Stimulated activated CD4-positive, alpha-beta T cell treated with anti-CD3 and anti-CD28 coated beads, Interleukin-4, amount 100 ng/mL, for 24 hours (primary cell): ENCODE measurements at places on chromosomes 13 and 19.

- DNase-seq, result no peak
Measured at GRCh38 chr13:75372517-75372916, 109.5 kb downstream of the TBC1D4 start.

DNA sequence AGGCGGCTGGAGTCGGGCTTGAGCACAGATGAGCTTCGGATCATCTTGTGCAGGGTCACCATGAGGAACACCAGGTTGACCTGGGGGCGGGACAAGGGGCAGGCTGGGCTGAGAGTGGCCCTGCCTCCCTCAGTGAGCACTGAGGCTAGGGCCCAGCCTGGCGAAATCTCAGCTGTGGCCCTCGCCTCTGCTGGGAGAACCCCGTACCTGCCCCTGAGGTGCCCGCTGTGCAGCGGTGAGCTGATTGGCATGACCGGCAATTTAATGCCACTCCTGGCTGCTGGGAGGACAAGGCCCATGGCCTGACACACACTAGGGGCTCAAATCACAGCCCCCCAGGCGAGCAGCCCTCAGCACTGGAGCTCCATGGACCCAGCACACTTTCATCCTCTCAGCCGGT lies 19.7 kb upstream of the ASF1B start:
- no peak for DNase-seq

GRCh38 chr19:10189616-10190015 lies 5.1 kb downstream of the DNMT1 start:
- peak; percentile 20 for DNase-seq

GRCh38 chr13:44806826-44807225 lies 182.4 kb downstream of the NUFIP1 start:
- no peak for DNase-seq

DNA sequence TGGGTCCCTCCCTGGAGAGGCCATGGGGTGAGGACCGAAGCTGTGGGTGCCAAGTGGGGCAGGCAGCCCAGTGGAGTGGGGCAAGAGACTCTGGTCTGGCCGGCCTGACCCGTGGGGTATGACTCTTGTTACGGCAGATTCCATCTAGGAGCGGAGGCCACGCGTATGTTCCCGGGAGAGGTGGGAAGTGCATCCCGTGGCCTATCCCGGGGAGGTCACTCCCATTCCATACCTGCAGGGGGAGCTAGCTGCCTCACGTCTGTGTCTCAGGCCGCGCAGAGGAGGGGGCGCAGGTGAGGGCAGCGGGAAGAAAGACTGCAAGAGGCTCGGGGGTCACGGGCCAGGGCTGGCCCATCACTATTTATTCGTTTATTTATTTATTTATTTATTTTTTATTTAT lies 4.9 kb downstream of the CSNK1G2 start:
- peak; percentile 32 for DNase-seq

DNA sequence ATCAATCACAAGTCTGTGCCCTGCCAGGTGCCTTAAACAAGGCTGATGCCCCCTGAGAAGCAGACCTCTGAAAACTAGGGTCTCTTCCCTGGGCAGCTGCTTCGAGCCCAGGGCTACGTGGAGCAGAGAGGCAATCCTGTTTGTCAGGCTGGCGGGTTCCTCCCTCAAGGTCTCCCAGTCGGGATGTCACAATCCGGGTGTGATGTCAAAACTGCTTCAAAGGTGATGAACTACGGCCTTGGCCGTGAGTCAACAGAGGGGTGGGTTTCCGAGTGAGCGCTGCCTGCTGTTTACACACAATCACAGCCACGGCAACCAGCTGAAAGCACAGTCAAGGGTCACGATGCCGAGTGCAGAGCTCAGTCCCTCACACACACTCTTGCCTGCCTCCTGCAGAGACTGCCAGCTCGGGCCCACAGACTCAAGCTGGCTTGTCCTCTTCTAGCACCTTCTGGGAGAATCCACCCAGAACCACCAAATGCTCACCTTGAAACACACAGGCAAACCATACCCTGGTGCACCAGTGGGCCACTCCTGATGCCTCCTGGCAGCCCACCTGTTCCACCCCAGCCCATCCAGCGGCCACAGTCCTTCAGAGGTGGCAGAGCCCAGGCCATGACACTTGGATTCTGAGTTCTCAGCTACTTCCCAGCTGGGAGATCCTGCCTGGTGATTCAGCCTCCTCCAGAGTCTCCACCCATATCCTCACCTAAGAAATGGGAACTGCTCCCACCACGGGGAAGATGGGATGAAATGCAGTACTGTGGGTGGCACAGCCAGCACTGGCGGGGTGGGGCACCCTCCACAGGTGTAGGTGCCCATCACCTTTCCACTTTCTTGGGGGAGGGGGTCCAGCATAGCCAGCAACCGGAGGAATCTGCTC lies 6.8 kb downstream of the ELL start:
- no peak for DNase-seq

DNA sequence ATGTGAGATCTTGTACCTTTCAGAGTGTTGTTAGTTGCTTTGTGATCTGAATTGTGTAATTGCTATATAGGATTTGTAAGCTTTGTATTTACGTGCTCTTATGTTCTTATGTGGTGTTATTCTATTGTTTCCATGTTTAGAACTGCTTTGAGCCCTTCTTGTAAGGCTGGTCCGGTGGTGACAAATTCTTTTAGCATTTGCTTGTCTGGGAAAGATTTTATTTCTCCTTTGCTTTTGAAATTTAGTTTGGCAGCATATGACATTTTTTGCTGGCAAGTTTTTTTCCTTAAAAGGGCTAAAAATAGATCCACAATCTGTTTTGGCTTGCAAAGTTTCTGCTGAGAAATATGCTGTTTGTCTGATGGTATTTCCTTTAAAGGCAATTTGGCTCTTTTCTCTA lies 1089.2 kb upstream of the PCDH9 start:
- DNase-seq, result no peak

DNA sequence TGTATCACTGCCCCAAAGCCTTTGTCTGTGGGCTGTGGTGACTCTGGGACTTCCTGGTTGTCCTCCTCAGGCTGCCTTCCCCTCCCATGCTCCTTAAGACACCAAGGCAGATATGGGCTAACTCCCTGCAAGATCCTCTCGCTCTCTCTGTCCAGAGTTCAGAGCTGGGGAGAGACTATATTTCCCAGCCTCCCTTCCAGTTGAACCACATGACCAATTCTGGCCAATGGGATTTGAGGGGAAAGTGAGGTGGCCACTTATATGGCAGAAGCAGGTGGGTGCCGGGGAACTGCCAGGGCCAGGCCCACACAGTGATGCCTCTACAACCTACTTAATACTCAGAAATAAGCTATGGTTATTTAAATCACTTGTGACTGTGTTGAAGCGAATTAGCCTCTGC lies 16.2 kb upstream of the ANGPTL8 start:
- no peak for DNase-seq

DNA sequence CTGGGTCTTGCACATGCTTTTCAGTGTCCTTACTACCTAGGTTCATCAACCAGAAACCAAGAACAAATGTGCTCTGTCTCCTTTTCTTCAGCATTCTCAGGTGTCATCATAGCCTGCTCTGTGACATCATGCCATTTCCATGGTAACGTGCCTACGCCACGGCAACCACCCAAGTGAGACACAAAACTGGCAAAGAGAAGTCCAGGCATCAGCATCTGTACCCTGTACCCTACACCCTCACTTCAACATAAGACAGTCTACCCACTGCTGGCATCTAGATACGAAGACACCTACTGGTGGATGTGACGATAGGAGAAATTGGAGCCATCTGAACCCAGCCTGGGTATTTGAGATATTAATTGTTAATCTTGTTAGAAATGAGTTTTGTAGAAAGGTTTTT lies 13.3 kb downstream of the ZC3H4 start:
- no peak for DNase-seq

DNA sequence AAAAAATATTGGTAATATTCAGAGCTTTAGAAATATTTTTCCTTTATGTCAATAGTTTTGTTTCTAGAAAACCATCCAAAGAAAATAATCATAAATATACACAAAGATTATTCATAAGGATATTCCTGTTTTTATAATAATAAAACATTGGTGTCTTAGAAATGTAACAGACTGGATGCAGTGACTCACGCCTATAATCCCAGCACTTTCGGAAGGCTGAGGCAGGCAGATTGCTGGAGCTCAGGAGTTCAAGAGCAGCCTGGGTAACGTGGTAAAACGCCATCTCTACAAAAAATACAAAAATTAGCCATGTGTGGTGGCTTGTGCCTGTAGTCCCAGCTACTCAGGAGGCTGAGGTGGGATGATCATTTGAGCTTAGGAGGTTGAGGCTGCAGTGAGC lies 106.8 kb downstream of the DHRS12 start:
- no peak for DNase-seq

DNA sequence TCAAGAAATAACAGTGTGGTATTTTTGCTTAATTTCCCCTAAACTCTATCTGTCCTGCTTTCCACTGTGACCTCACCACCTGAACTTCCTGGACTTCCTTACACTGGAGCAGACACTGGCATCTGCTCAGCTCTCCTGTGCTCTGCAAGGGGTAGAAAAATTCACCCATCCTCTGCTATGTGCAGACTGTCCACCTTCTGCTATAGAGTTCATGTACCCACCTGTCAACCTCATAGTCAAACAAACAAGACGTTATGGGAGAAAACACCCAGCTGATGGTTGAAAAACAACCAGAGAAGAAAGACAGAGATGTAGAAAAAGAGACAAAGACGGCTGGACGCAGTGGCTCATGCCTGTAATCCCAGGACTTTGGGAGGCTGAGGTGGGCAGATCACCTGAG lies 12.2 kb downstream of the LAIR1 start:
- no peak for DNase-seq

DNA sequence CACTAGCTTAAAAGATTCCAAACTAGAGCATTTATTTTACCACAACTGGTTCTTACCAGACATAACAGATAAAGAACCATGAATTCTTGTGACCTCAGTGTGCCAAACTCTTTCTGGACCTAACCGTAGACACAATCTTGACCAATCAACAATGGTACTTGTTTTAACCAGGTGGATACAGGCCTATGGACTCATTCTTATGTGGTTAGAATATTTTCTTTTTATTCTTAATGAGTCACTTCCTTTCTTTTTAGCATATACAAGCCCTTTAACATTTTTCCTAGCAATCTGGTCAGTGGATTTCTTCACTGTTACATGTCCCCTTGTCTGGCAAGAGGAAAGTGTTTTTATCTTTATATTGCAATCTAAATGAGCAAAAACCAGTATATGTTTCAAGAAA lies 792.1 kb upstream of the SPRY2 start:
- no peak for DNase-seq

DNA sequence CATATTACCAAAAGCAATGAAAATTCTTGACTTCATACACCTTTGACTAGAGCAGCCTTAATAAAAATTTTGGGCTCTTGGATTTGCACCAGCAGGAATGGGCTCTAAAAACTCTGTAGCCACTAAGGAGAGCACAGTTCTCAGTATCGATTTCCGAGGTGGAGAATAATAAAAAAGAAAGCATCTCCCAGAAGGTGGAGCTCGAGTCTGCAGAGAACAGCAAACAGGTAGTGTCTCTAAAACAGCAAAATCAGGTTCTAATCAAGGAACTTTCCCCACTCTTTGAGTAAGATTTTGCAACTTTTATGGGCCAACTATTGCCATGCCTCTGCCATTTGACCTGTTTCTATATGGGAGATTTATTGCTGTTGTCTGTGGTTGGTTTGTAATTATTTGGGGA lies 258.7 kb upstream of the GPC6 start:
- DNase-seq, result no peak

DNA sequence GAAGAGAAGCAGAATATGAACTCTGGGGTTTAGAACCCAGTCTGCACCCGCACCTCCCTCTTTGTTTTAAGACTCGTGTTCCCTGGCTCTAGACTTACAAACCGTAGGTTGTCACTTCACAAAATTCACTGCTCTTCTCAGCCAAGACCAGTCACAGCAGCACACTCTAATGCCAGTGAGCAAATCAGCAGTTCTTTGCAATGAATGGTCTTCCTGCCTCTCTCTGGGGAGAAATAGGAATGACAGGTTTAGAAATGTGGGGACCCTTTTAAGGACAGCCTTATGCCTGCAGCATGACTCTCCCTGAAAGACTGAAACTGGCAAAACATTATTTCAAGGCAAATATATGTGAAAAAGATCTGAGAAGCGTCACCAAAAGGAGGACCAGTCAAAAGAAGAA lies 156.9 kb downstream of the KCTD15 start:
- DNase-seq, result no peak

DNA sequence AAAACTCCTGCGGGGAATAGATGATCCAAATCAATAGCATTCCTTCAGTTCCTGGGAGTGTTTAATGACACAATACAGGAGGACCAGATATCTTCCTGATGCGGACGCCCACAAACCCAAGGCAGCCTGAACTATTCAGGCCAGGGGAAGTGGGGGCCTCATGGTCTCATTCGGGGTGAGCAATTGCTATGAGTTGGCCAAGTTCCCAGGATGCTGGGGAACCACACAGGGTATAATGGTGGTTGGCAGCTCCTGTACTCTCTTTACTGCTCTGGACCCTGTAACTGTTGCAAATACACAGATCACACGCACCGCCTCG lies 401.2 kb downstream of the IRS2 start:
- no peak for DNase-seq
